ENCODE measurements at places on chromosomes 7 and 10. TPM values are rescaled to one million over a fixed set of nuclear protein-coding genes. Genes with fewer than 3 reads are reported as not detected.

Gene C10orf67
- not detected for total RNA-seq

Gene PRLHR
- total RNA-seq: not detected

Gene NXPH1
- not detected for total RNA-seq

Gene AKR1C4
- not detected for total RNA-seq

Gene GPR15LG
- not detected for total RNA-seq

Gene MPP7
- total RNA-seq: 37.4 TPM

Gene VPS50
- 25.6 TPM for total RNA-seq

Gene PCLO
- total RNA-seq: 1.4 TPM

Gene ANKRD22
- total RNA-seq: not detected

Gene ACSM6
- not detected for total RNA-seq

Gene OR2A1
- not detected for total RNA-seq

Gene AKR1B1
- 59.4 TPM for total RNA-seq

DNA sequence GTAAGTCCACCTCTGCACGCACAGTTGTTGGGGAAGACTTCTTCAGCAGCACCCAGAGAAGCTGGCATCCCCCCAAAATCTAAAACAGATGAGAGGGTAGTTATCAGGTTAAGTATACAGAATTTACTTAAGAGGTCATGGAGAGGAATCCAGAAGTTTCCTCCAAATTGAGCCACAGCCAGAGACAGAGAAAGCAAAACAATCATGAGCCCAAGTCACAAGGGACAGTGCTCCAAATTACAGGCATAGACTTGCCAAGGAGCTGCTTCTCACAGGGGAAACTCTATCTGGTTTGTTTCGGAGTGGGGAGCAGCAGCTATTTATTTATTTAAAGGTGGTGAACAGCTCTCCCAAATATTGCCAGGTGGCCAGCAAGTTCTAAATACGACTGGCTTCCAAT is 308.4 kb downstream of the SKIDA1 start:
- no peaks in the 10 kb centered on the region for H3K36me3 ChIP-seq
- H3K4me3 ChIP-seq: no peak overlapping the region
- no peaks in the 10 kb centered on the region for H3K4me1 ChIP-seq
- DNase-seq: no peak
- peaks cover 44% of the 10 kb centered on the region for H3K27me3 ChIP-seq
- no peak overlapping the region for H3K27ac ChIP-seq

DNA sequence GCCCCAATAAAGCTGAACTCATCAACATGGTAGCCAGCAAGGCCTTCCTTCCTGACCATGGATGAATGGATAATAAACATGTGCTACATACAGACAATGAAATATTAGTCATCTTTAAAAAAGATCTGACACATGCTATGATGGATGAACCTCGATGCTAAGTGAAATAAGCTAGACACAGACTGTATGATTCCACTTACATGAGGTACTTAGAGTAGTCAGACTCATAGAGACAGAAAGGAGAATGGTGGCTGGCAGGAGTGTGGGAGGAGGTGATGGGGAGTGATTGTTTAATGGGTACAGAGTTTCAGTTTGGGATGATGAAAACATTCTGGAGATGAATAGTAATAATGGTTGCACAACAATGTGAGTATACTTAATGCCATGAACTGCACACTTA is 114.1 kb upstream of the SORCS3 start:
- no peaks in the 10 kb centered on the region for H3K36me3 ChIP-seq
- no peak overlapping the region for H3K4me3 ChIP-seq
- no peaks in the 10 kb centered on the region for H3K27me3 ChIP-seq
- no peak overlapping the region for H3K27ac ChIP-seq

- peak overlapping the region; percentile 14 for H3K27ac ChIP-seq
- no peak overlapping the region for H3K4me3 ChIP-seq
- H3K36me3 ChIP-seq: no peaks in the 10 kb centered on the region
- H3K4me1 ChIP-seq: peaks cover 33% of the 10 kb centered on the region
- H3K27me3 ChIP-seq: no peaks in the 10 kb centered on the region
Measured at GRCh38 chr10:15321431-15322341, 49.4 kb downstream of the FAM171A1 start.

GRCh38 chr7:48691788-48692187 is 232.6 kb upstream of the CDC14C start:
- no peaks in the 10 kb centered on the region for H3K27me3 ChIP-seq
- H3K4me1 ChIP-seq: no peaks in the 10 kb centered on the region
- DNase-seq: no peak
- no peak overlapping the region for H3K27ac ChIP-seq
- no peaks in the 10 kb centered on the region for H3K36me3 ChIP-seq

- H3K27me3 ChIP-seq: peaks cover 2% of the 10 kb centered on the region
- H3K36me3 ChIP-seq: no peaks in the 10 kb centered on the region
- H3K4me3 ChIP-seq: no peak overlapping the region
- no peak for DNase-seq
- no peak overlapping the region for H3K27ac ChIP-seq
Measured at GRCh38 chr7:142927085-142927745, 6.3 kb downstream of the TRPV5 start.

- no peaks in the 10 kb centered on the region for H3K4me1 ChIP-seq
- H3K4me3 ChIP-seq: no peak overlapping the region
- peak; percentile 6 for DNase-seq
- no peak overlapping the region for H3K27ac ChIP-seq
- no peaks in the 10 kb centered on the region for H3K36me3 ChIP-seq
Measured at GRCh38 chr7:26046150-26046549, 105.8 kb upstream of the NFE2L3 start.

- H3K4me1 ChIP-seq: no peaks in the 10 kb centered on the region
- no peak overlapping the region for H3K27ac ChIP-seq
- H3K27me3 ChIP-seq: no peaks in the 10 kb centered on the region
- DNase-seq: no peak
Measured at GRCh38 chr10:129288999-129289584, 177.9 kb upstream of the MGMT start.

- peak overlapping the region; percentile 77 for H3K27ac ChIP-seq
- no peaks in the 10 kb centered on the region for H3K36me3 ChIP-seq
- peak overlapping the region; percentile 84 for H3K4me3 ChIP-seq
- peaks cover 36% of the 10 kb centered on the region for H3K27me3 ChIP-seq
Measured at GRCh38 chr10:68231106-68231816, 652 bp downstream of the ATOH7 start.

DNA sequence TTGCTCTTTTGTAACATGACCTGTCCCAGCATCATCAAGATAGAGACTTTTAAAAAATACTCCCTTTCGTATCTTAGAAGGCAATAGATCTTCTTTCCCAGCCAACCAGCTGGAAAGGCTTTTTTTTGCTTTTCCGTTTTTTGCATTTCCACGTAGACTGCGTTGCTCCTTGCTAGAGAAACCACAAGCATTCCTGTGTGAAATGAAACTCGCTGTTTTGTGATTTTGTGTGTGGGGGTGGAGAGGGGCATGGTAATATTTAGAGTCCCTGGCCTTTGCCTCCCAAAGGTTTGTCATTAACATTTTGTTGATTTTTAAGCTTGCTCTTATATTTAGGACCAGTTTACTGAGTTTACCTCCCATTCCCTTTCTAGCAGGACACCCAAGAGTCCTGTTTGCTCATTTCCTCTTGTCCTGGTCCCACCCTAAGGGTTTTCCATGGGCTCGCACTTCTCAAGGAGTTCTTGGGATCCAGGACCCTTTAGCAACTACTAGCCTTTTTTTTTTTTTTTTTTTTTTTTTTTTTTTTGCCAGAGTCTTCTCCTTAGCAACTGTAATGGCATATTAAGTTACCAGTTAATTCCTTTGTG is 243.6 kb downstream of the BICC1 start:
- DNase-seq: no peak
- peak overlapping the region; percentile 71 for H3K4me3 ChIP-seq
- no peaks in the 10 kb centered on the region for H3K36me3 ChIP-seq
- H3K4me1 ChIP-seq: peaks cover 64% of the 10 kb centered on the region

DNA sequence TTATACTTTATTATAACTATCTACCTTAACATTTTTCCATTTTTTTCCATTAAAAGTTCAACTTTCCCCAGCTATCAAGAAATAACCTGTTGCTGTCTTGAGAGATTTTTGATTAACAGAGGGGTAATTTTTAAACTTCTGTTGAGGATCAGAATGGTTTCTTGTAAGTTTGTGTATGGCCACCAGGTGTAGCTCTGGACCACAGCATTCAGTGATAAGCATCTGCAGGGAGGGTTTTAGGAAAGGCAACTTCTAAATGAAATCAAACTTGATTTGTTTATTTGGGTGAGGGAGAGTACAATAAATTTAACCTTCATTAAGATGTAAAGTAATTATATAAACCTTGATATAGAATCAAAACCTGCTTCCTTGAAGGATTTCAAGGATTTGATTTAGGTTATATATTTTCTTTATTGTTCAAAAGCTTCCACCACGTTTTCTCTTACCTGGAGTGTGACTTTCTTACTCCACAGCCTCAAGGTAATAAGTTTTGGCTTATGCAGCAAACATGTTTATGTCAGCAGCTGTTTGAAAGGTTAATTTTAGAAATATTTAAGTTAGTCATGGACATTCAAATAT is 153.3 kb downstream of the STK31 start:
- no peaks in the 10 kb centered on the region for H3K36me3 ChIP-seq
- H3K27ac ChIP-seq: no peak overlapping the region
- no peak for DNase-seq

GRCh38 chr10:108521827-108522492 is 1357.5 kb upstream of the SORCS1 start:
- DNase-seq: no peak
- no peak overlapping the region for H3K4me3 ChIP-seq
- H3K27ac ChIP-seq: no peak overlapping the region
- no peaks in the 10 kb centered on the region for H3K4me1 ChIP-seq
- no peaks in the 10 kb centered on the region for H3K36me3 ChIP-seq

GRCh38 chr7:113159746-113160339 is 41.5 kb upstream of the SMIM30 start:
- DNase-seq: no peak
- no peaks in the 10 kb centered on the region for H3K36me3 ChIP-seq
- no peak overlapping the region for H3K27ac ChIP-seq
- no peak overlapping the region for H3K4me3 ChIP-seq
- H3K4me1 ChIP-seq: no peaks in the 10 kb centered on the region
- H3K27me3 ChIP-seq: peaks cover 28% of the 10 kb centered on the region

DNA sequence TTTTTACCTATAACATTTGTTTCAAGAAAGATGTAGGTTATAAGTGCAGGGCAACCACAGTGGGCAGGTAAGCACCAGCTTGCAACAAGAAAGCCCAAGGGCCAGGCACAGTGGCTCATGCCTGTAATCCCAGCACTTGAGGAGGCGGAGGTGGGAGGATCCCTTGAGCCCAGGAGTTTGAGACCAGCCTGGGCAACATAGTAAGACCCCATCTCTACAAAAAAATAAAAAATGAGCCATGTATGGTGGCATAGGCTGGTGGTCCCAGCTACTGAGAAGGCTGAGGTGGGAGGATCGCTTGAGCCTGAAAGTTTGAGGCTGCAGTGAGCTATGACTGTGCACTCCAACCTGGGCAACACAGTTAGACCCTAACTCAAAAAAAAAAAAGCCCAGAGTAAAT is 12.8 kb downstream of the BCL7B start:
- DNase-seq: no peak
- no peaks in the 10 kb centered on the region for H3K4me1 ChIP-seq
- no peak overlapping the region for H3K27ac ChIP-seq

GRCh38 chr10:75063461-75064230 is 47.8 kb upstream of the SAMD8 start:
- no peak overlapping the region for H3K27ac ChIP-seq
- H3K4me1 ChIP-seq: peaks cover 3% of the 10 kb centered on the region
- H3K4me3 ChIP-seq: no peak overlapping the region

DNA sequence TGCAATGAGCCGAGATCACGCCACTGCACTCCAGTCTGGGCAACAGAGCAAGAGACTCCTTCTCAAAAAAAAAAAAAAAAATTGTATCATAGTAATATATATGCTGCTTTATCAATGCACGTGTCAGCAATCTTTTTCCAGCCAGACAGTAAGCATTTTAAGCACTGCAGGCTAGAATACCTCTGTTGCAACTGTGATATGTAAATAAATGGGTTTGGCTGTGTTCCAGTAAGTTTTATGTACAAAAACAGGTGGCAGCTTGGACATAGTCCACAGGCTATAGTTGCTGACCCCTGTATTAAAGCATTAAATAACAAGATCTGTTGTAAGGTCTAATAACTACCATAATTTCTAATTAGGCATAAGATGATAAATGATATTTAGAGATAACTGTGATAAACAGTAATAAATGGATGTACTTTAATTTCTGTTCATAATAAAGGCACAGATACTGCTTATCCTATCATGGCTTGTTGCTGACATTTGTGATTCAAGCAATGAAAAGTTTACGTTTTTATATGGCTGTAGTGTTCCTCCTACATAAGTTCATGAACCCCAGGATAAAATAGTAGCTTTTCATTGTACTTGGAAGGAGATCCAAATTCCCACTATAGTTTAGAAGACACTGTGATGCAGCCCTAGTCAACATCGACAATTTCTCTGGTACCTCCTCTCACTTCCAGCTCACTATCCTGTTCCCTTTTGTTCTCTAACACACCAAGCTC is 161.4 kb downstream of the ELMO1 start:
- no peak overlapping the region for H3K4me3 ChIP-seq
- H3K36me3 ChIP-seq: no peaks in the 10 kb centered on the region
- no peak for DNase-seq

- no peaks in the 10 kb centered on the region for H3K4me1 ChIP-seq
- DNase-seq: no peak
- no peak overlapping the region for H3K4me3 ChIP-seq
- H3K27me3 ChIP-seq: no peaks in the 10 kb centered on the region
Measured at GRCh38 chr10:9012312-9012711, 957.8 kb downstream of the GATA3 start.

DNA sequence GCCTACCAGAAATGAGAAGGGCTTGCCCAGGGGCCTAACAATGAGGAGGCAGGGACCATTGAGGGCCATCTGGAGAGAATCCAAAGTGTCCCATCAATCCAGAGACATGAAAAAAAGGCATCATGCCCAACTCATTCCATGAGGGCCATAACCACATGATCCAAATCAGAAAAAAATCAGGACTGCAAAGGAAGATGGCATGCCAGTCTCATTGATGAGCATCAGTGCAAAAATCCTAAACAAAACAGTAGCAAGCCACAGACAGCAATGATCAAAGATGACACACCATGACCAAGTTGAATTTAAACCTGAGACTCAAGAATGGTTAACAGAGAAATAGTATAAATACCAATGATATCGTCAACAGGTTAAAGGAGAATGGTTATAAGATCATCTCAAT is 7.0 kb upstream of the CYP3A4 start:
- H3K36me3 ChIP-seq: no peaks in the 10 kb centered on the region
- peaks cover 2% of the 10 kb centered on the region for H3K27me3 ChIP-seq
- no peaks in the 10 kb centered on the region for H3K4me1 ChIP-seq
